ENCODE measurements at places on chromosomes 12 and 14.

- no peak for DNase-seq
Measured at GRCh38 chr14:37124614-37125013, 47.8 kb downstream of the SLC25A21 start.

DNA sequence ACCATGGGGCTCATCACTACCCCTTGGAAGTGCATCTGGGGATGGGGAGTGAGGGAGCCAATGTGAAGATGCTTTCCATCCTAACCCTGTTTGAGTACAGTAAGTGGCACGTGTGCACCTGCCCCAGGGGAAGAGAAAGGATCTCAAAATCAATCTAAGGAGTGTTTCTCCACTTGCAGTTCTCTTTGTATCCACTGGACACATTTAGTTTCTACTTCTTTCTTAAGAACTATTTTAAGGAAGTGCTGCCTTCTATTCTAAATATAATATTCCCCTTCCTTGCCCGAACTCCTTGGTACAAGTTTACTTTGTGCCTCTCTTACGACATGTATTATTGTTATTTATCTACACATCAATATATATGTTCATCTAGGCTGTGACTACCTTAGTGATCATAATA, 73.8 kb downstream of the TTC6 start:
- DNase-seq: no peak

DNA sequence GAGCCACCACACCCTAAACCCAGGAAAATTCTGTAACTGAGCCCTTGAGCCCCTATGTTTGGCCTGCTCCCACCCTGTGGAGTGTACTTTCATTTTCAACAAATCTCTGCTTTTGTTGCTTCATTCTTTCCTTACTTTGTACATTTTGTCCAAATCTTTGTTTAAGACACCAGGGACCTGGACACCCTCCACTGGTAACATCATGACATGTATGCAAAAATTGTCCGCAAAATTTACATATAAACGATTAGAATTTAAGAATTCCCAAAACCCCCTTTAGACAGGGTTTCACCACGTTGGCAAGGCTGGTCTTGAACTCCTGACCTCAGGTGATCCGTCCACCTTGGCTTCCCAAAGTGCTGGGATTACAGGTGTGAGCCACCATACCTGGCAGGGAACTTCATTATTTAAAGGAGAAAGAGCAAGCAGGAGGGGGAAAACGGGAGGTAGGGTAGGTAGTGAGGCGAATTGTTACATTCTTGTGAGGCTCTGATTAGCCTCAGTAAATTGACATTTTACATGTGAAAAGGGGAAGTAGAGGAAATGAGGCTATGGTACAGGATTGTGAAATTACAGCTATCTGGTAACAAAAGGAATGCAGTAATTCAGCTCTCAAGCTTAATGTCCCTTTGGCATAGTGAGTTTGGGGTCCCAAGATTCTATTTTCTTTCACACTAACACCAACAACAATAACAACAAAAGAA, 27.6 kb downstream of the TUBA1A start:
- DNase-seq: no peak

GRCh38 chr14:30569216-30569902, 10.4 kb downstream of the G2E3 start:
- DNase-seq: peak; percentile 29

DNA sequence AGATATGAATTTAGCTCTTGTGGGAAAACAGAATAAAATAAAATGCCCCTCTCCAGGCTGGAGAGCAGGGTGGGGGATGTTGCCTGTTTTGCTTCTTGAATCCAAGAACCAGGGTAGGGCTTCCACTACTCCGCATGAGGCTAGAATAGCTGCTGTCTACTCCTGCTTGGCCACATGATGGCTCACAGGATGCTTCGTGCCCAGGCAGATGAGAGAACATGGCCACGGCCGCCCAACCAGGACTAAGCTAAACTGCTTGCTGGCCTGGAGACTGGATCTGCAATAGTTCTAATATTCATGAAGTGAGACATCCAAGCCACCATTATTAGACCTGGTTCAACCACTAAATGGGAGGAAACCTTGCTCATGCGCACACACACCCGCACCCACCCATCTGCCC, 122.2 kb upstream of the METAP2 start:
- peak; percentile 51 for DNase-seq

DNA sequence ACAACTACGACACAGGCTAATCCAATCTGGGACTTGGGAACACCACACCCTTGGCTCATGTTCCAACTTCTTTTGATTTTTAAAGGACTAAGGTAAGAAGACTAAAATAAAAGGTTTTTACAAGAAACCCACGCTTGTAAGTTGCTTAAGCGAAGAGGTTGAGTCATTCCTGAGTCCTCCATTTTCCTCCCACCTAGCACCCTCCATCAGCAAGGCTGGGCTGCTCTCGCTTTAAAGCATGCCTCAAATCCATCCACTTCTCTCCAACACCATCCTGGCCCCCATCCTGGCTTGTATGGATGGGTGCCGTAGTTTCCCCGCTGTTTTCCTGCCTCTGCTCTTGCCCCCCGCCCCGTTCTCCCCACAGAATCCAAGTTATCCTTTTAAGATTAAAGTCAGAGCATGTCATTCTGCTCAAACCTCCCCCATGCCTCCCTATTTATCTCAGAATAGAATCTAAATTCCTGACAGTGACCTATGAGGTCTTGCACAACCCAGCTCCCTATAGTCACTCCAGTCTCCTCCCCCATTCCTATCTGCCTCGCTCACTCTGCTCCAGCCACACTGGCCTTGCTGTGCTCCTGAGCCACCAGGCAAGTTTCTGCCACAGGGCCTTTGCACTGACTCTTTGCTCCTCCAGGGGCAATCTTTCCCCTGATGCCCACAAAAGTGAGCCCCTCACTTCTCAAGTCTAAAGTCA, 34.5 kb downstream of the SCARB1 start:
- peak; percentile 92 for DNase-seq

DNA sequence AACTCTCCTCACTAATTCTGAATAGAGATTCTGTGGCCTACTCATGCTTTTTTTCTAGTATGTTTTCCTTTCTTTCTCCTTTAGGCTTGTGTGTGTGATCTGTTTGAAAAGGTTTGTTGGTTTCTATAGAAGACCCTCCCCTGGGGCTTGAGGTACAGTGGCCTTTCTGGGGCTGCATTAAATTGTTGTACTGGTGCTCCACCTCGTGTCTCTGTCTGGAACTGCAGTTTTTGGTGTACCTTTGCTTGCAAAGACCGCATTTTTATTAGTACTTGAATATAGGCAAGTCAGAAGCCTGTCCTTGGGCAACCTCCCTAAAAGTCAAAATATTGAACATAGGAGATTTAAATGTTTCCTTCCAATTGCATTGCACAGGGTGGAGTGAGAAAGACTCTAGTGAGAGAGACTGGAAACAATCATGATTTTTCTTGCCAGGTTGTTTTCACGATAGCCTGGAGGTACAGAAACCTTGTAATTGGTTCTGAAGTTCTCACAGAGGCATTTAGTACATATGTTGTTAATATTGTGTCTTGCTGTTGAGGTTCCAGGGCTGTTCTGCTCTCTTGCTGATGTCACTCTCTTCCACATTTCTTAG, 39.0 kb downstream of the SLCO1B1 start:
- DNase-seq: peak; percentile 21

- no peak for DNase-seq
Measured at GRCh38 chr12:101563212-101563611, 31.6 kb upstream of the MYBPC1 start.

DNA sequence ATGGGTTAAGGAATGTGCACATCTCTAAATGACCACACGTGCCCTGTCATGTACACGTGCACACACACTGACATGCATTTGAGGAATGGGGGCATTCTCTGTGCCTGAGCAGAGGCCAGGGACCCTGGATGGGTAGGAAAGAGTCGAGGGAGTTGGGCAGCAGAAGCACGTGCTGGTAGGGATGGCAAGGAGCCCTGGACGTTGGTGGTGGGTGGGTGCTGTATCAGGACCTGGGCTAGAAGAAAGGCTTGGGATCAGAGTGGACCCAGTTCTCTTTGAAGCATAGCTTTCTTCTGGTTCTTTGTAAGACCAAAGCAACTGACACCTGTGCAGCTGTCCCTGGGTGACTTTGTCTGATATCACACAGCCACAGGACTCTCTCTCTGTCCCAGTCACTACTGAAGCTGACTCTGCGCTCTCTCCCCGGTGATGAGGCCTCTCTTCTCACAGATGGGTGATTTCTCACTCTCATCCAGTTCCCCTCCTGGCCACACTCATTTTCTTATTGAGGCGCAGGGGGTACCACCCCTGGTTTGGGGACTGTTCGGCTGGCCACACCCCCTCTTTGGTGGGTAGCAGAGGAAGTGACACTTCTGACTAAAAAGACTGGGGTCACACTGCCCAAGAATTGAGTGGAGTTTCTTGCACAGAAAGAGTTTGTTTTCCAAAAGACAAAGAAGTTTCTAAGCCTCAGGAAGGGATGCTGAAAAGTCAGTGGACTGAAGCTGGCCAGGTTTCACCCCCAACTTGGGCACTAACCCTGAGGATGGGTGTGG, 171.7 kb upstream of the RTL1 start:
- no peak for DNase-seq

GRCh38 chr12:123715195-123715594, 3.0 kb downstream of the ATP6V0A2 start:
- DNase-seq: no peak

DNA sequence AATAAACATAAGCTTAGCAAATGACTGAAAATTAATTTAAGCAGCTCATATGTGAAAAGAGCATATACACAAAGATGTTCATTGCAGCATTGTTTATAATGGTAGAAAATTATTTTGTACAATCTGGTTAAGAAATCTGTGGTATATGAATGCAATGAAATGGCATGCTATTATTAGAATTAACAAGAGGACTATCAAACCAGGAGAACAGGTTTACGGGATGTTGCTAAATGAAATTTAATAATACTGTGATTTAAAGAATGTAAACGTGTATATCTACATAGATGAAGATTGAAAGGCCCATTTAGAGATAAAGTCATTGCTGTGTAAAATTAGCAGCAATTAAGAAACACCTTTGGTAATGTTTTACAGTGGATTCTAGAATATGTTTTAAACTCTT, 70.5 kb downstream of the EID3 start:
- DNase-seq: no peak

GRCh38 chr14:50875359-50876070, 3.7 kb downstream of the ABHD12B start:
- peak; percentile 26 for DNase-seq

DNA sequence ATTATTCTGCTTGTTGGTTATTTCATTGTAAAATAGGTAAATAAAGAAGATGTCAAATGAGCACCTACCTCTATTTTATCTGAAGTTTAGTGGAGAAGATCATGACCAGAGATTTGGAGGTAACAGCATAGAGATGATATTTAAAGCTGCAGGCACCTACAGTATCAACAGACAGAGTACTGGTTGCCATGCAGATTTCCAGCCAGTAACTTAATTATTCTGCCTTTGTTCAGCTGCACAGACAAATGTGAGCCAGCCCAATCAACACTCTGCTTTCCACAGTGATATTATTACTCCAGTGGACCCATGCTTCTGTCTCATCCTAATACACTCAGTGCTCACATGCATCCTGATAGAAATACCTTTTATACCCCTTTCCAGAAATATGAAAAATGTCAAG, 348.5 kb upstream of the RGS6 start:
- no peak for DNase-seq

DNA sequence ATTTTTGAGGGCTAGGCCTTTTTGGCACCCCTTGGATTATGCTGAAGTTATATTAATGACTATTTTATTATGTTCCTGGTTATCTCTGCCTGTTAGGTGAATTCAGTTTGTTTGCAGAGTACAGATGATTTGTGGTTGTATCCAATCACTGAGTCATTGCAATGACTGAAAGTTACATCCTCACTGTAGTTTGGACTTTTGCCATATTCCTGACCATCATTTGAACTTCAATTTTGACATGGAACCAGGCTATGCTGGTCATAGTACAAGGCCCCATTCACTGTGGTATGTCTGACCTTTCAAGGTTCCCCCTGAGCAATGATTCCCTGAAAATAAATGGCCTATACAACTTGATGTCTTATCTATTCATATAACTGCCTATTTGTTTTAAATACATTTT, 621.0 kb downstream of the CCER1 start:
- peak; percentile 4 for DNase-seq

- DNase-seq: no peak
Measured at GRCh38 chr12:115002434-115002833, 318.5 kb upstream of the TBX3 start.

- DNase-seq: no peak
Measured at GRCh38 chr14:94448071-94448808, 4.4 kb downstream of the SERPINA11 start.

GRCh38 chr12:110537605-110538409, 35.7 kb downstream of the RAD9B start:
- DNase-seq: no peak

DNA sequence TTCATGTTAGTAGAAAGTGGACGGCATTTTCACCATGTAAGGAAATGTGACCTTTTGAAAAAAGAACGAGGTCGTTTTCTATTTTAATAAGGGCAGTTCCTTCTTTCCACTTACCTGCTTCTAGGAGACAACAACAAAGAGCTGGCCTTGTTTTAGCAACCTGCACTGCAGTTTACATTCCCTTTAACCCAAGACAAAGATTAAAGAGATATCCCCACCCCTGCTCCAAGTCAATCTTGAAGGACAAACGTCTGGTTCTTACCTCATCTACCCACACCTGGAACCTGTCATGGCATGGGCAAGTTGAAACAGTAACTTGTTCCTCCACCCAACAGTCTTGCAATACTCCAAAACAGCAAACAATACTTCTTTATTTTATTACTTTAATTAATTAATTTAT, 32.7 kb downstream of the ZCCHC8 start:
- DNase-seq: no peak

- DNase-seq: no peak
Measured at GRCh38 chr14:85063747-85064146, 466.2 kb upstream of the FLRT2 start.

DNA sequence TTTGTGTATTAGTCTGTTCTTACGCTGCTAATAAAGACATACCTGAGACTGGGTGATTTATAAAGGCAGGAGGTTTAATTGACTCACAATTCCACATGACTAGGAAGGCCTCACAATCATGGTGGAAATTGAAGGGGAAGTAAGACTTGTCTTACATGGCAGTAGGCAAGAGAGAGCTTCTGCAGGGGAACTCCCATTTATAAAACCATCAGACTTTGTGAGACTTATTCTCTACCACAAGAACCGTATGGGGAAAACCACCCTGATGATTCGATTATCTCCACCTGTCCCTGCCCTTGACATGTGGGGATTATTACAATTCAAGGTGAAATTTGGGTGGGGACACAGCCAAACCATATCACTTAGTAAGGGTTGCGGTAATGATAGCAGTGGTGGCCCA, 833.1 kb downstream of the FLRT2 start:
- DNase-seq: no peak

DNA sequence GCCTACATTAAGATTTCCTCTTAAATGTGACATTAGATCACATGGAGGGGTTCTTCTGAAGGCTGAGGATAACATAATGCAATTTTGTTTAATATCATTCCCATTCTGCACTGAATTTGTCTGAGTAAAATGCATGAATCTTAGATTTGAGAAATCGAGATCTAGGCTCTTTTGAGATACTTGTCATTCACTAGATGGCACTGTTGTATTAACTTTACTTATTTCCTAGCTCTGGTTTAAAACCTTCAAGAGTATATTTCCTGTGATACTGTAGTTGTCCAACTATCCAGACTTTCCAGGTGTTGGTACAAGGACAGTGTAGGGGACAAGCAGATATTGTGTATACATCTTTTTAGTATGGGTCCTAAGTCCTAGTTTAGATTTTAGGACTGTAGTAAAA, 91.7 kb upstream of the SEL1L start:
- peak; percentile 1 for DNase-seq

GRCh38 chr14:90396341-90397339, at the start of gene CALM1:
Gene CALM1, plus strand, starts transcription at chr14:90397029. Its CDS starts 202 bp downstream, at chr14:90397231.
- peak; percentile 97 for DNase-seq

- peak; percentile 3 for DNase-seq
Measured at GRCh38 chr14:83347874-83348273, 1814.2 kb upstream of the SEL1L start.

GRCh38 chr14:75044322-75044721, 6.9 kb downstream of the MLH3 start:
- DNase-seq: peak; percentile 62
